ENCODE measurements at places on chromosomes 3 and 15.
A peak's percentile ranks its signal among the peaks of the same experiment; 100 is the strongest.

- DNase-seq, result no peak
Observed at GRCh38 chr3:100419406-100419805, 18.1 kb downstream of the LNP1 start.

GRCh38 chr15:57652481-57652880 is 54.0 kb upstream of the POLR2M start:
- no peak for DNase-seq

DNA sequence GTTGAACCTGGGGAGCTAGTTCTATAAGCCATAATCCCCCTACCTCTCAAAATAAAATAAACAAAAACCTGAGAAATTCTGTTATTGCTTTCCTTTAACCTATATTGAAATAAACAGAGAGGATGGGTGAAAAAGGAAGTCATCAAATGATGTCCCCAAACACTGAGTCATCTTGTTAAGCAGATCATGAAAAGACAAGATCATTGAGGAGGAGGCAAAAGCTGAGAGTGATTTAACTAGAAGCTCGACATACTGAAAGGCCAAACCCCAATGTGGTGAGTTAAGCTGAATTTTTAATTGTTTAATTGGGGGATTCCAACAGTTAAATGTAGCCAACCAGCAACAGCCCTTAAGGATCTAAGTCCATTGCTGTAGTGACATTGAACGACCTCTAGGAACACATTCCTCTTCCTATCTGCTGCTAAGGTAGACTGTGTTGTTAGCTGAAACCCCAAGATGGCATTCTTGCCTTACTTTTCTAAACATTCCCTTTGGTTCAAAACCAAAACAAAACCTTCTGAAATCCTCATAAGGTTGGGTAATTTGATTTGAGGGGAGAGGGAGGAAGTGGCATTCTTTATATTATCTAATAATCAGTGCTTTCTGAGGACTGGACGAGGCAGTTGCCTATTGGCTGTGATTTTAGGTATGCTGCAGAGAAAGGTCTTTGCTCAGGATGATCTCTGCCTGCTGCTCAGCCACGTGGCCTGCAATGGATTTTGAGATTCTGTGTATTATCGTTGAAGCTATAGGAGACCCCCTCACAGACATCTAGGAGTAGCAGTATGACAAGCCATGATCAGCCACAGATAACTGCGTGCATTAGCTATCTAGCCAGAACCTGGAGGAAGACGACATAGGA is 62.7 kb upstream of the BNIP2 start:
- peak; percentile 3 for DNase-seq

- no peak for DNase-seq
Observed at GRCh38 chr3:41629072-41629471, 332.8 kb downstream of the ULK4 start.

GRCh38 chr15:78108300-78109084 is 16.1 kb downstream of the SH2D7 start:
- DNase-seq, result peak; percentile 42

GRCh38 chr15:70158309-70159000 is 60.7 kb upstream of the TLE3 start:
- no peak for DNase-seq

GRCh38 chr3:66253790-66254620 is 33.2 kb downstream of the SLC25A26 start:
- peak; percentile 10 for DNase-seq

DNA sequence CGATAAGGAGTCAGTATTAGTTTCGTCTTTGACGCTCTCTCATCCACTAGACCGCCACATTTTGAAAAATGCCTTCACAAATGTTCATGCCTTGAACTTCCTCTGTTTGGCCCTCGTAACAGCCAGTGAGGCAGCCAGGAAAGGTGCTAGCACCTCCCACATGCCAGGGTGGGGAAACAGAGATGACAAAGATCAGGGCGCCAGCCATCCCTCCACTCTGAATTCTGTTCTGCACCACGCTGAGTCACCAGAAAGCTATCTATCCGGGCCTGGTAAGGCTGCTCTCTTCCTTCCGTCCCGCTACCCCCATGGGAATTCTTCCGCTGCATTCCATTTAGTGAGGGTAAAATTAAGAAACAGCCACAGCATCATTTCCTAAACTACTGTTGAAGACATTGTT is 31.3 kb upstream of the BCL2L10 start:
- DNase-seq, result no peak

GRCh38 chr3:18122264-18122663 is 302.9 kb downstream of the SATB1 start:
- no peak for DNase-seq

- no peak for DNase-seq
Observed at GRCh38 chr3:24067483-24067882, 122.4 kb downstream of the NR1D2 start.

DNA sequence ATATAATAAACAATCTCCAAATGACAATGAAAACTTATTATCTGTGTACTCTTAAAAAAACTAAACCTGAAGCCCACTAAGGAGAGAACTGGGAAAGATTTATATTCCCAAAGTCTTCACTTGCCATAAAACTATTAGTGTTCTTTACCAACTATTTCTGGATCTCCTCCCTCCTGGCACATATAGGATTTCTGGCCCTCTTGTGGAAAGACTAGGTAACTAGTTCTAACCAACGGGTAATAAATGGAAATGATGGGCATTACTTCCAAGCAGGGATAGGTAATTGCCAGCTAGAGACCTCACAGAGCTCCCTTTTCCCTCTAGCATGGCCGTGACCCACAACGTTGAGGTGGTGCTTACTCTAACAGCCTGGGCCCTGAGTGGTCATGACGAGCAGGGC is 110.1 kb downstream of the DNAH12 start:
- DNase-seq, result no peak

DNA sequence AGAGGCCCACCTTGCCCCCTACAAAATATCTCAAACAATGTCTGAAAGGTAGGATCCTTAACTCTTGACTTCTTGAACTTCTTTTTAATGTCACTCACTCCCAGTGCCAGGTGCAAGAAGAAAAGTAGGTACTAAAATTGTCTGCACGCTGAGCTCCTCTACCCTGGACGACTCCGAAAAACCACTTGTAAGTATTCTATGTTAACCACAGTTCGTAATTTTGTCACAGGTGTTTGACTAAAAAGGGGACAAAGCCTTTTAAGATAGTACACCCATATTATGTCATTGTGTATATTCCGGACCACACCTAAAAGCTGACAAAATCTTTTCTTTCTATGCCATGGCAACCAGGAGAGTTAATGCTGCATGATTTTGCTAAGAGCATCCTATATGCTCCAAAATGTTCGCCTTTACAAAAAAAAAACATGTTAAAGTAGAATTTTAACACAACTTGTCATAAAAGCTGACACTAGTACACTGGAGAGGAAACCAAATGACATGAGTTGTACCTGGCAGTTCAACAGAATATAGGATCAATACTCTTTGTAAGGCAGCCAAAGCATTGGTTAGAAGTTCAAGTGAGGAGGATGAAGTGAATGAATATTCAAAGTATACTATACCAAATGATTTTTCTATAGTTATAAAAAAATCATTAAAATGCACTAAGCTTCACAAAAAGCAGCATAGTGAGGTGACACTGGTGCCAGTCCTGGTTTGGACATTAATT is 210.5 kb downstream of the FOXP1 start:
- DNase-seq, result no peak

DNA sequence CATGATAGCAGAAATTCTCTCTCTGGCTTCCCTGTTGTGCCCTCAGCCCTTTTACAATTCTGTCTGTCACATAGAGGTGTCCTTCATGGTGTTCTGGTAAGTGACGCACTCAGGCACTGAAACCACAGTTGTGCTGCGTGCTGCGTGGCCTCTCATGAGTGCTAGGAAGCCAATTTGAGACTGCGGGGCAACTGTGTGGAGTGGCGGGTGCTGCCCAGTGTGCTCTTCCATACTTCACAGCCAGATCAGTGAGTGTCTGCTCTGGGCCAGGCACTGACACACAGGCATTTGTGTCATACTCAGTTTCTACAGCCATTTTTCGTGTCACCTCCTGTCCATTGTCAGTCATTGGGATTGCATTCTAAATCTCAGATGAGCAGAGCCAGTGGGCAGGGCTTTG is 133.1 kb upstream of the PLXNA1 start:
- DNase-seq, result no peak

- no peak for DNase-seq
Observed at GRCh38 chr3:10380906-10381305, 60.0 kb upstream of the SEC13 start.

- no peak for DNase-seq
Observed at GRCh38 chr15:42355291-42355690, 4.0 kb upstream of the CAPN3 start.

- DNase-seq, result peak; percentile 74
Observed at GRCh38 chr3:189324538-189325138, 152.9 kb downstream of the TPRG1 start.
